Right lobe of liver (tissue), 6 donors: ENCODE measurements at places on chromosomes 16 and 17.

- no peak for DNase-seq
Observed at GRCh38 chr16:1471569-1472194, 3.1 kb downstream of the CLCN7 start.

DNA sequence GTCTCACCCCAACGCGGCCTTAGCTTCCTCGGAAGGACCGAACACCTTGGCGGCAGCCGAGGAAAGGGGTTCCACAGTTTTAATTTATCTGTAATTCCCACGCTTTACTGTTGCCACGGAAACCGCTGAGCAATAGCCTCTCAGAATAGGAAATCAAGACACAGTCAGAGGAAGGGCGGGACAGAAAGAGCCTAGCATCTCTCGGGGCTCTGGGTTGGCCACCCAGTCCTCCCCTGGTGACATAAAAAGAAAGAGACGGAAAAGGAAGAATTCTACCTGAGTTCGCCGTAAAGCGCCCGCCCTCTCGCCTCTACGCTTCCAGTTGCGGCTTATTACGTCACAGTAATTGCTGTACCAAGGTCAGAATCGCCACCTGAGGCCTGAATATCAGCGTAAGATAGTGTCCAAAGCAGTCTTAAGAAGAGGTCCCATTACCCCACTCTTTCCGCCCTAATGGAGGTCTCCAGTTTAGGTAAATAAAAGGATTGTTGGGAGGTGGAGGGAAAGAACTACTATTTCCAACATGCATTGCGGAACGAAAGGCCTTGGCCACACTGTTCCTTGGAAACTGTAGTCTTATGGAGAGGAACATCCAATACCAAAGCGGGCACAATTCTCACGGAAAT lies 761 bp upstream of the NBR1 start:
- DNase-seq = peak; percentile 85

GRCh38 chr17:81863123-81863675 lies 2.9 kb upstream of the P4HB start:
- DNase-seq = peak; percentile 62

DNA sequence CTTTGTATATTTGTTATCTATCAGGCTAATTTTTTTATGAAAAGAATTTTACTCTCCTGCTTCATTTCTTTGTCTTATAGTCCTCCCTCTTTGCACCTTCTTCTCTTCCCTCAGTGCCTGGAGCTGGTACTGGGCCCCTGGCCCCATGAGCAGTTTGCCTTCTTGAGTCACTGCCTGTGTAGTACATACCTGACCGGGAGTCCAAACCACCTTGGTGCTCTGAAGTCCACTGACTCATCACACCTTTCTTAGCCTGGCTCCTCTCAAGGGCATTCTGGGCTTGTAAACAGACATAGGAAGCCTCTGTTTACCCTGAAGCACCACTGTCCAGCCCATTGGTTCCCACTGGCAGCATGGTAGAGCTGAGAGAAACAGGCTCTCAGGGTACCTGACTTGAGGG lies 11.0 kb upstream of the TACO1 start:
- DNase-seq = no peak
